A673 (cell line): ENCODE measurements at places on chromosomes 4 and X. TPM values are rescaled to one million over a fixed set of nuclear protein-coding genes. Genes with fewer than 3 reads are reported as not detected.

DNA sequence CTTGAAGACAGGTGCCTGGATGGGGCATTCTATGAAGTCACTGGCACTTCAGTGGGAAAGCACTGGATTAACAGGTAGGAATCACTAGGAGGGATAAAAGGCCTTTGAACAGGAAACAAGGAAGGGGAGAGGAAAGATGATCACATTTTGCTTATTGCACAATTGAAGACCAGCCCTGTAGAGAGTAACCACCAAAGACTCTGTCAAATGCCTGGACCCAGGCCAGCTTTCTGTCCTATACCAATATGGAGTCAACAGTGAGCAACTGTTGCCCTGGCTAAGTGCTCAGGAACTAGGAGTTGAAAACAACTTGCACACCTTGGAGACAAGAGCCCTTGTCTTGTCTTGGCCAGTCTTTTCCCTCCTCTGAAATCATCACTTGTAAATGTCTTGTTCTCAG lies 14.1 kb upstream of the RTL3 start:
- DNase-seq: no peak
- H3K4me1 ChIP-seq: no peaks in the 10 kb centered on the region
- H3K36me3 ChIP-seq: no peaks in the 10 kb centered on the region

Gene SPANXN3
- not detected in 2 replicates for total RNA-seq

DNA sequence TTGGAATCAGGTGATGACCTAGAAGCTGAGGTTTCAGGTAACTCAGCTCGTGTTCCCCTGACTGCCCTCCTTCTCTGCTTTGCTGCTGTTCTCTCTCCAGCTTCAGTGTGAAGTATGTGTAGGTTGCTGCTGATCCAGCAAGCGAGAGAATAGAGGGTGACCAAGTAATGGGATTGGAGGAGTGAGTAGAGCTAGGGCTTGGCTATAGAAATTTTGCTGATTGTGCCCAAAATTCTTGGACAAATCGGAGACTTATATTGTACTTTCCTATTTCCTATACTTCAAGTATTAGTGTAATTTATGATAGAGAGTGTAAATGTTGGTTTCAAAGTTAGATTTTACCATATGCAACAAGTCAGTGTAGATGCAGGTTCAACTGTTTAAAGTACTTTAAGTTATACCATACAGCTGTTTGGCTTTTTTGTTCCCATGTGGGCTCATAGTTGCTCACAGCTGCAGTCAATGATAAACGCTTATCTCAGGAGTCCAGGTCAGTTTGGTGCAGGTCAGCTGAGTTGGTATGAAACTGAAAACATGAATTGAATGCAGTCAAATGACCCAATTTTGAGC lies 48.0 kb downstream of the RAPGEF2 start:
- DNase-seq: no peak
- H3K27ac ChIP-seq: no peak overlapping the region
- H3K4me3 ChIP-seq: no peak overlapping the region
- no peaks in the 10 kb centered on the region for H3K4me1 ChIP-seq
- H3K36me3 ChIP-seq: no peaks in the 10 kb centered on the region
- H3K27me3 ChIP-seq: no peaks in the 10 kb centered on the region

Gene ENPEP
- total RNA-seq: 8.4 and 13.2 TPM in 2 replicates

DNA sequence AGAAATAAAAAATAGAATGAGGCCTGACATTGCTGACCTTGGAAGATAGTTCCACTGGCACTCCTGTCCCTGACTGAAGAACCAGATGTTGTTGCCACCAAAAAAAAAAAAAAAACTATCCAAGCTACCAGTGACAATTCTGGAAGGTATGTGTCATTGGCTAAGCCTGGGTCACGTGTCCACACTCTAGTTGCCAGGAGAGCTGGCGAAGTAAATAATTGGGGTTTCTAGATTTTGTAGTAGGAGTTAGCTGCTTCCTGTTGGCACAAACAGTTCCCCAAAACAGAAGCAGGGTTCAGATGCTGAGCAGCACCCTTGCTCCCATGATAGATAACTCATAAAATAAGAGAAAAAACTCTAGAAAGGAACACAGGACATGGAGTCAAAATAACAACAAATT lies 20.5 kb downstream of the MND1 start:
- H3K4me3 ChIP-seq: no peak overlapping the region
- H3K4me1 ChIP-seq: no peaks in the 10 kb centered on the region
- H3K27me3 ChIP-seq: no peaks in the 10 kb centered on the region
- H3K27ac ChIP-seq: no peak overlapping the region

Gene ARHGEF6
- 11.4 and 16.3 TPM in 2 replicates for total RNA-seq

Gene DDIT4L
- 0.15 and 0.26 TPM in 2 replicates for total RNA-seq

Gene HDX
- not detected in 2 replicates for total RNA-seq

Gene PLAC1
- total RNA-seq: 0.43 and 0.87 TPM in 2 replicates

GRCh38 chr4:119490335-119490734 lies 138.3 kb downstream of the PDE5A start:
- H3K27me3 ChIP-seq: no peaks in the 10 kb centered on the region
- H3K4me1 ChIP-seq: no peaks in the 10 kb centered on the region
- peak; percentile 39 for DNase-seq
- peaks cover 9% of the 10 kb centered on the region for H3K36me3 ChIP-seq
- H3K27ac ChIP-seq: no peak overlapping the region

DNA sequence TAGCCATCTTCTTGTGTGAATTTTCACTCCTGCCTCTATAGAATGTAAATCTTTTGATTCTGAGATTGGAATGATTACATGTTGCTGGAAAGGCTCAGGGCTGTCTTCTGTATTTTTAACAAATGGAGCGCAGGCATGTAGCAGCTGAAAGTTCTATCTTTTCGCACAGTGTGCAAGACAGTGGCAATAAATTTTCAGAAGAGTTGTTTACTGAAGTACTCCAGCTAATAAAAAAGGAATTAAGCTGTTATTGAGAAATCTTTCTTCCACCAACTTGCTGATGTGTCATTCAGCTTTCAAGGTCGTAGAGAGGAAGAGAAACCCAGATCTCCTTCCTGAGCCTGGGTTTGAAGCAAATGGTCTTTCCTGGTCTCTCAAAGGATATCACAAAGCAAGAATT lies 122.0 kb upstream of the PUDP start:
- H3K36me3 ChIP-seq: no peaks in the 10 kb centered on the region
- no peak for DNase-seq
- no peak overlapping the region for H3K27ac ChIP-seq
- H3K4me1 ChIP-seq: no peaks in the 10 kb centered on the region

Gene DHX15
- total RNA-seq: 201 and 229 TPM in 2 replicates

DNA sequence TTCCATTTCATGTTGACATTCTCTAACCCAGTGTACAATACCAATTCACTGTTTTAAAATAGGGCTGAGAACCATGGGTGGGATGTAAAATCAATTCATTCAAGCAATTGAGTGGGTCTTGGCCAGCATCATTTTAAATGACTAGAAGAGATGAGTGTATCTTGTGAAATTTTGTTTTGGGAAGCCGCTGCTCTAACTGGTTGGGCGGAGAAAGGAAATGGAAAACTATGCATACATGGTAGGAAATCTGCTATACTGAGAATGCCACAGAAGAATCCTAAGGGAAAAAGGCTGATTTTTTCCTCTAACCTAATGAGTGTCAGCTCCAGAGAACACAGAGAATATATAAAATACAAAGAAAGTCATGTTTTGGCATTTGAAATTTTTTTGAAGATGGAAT lies 54.8 kb upstream of the DCLK2 start:
- no peak for DNase-seq
- H3K27ac ChIP-seq: no peak overlapping the region
- H3K4me1 ChIP-seq: no peaks in the 10 kb centered on the region
- no peak overlapping the region for H3K4me3 ChIP-seq

Gene ANOS1
- 0.06 and 0.07 TPM in 2 replicates for total RNA-seq

GRCh38 chr4:6331018-6331417 lies 61.4 kb downstream of the WFS1 start:
- no peak overlapping the region for H3K27ac ChIP-seq
- no peaks in the 10 kb centered on the region for H3K36me3 ChIP-seq
- peaks cover 33% of the 10 kb centered on the region for H3K27me3 ChIP-seq
- H3K4me1 ChIP-seq: no peaks in the 10 kb centered on the region

Gene FHIP1A
- total RNA-seq: 0.13 and 0.31 TPM in 2 replicates

- DNase-seq: no peak
- no peak overlapping the region for H3K27ac ChIP-seq
- no peaks in the 10 kb centered on the region for H3K36me3 ChIP-seq
- no peak overlapping the region for H3K4me3 ChIP-seq
- no peaks in the 10 kb centered on the region for H3K27me3 ChIP-seq
Observed at GRCh38 chr4:93759506-93759905, 69.0 kb upstream of the ATOH1 start.

Gene NDST4
- 32.8 and 38.9 TPM in 2 replicates for total RNA-seq

- no peak for DNase-seq
- no peaks in the 10 kb centered on the region for H3K4me1 ChIP-seq
- H3K36me3 ChIP-seq: no peaks in the 10 kb centered on the region
- H3K27me3 ChIP-seq: no peaks in the 10 kb centered on the region
- no peak overlapping the region for H3K27ac ChIP-seq
Observed at GRCh38 chr4:142021761-142022160, 385.4 kb downstream of the IL15 start.

Gene TEC
- 6.8 and 6.9 TPM in 2 replicates for total RNA-seq

Gene NSUN7
- total RNA-seq: 0.90 and 1.1 TPM in 2 replicates

Gene ADH1B
- total RNA-seq: not detected in 2 replicates

Gene CYBB
- total RNA-seq: 0.22 TPM in 1 of 2 replicates, not detected in the other

Gene FABP2
- total RNA-seq: not detected in 2 replicates

- H3K36me3 ChIP-seq: no peaks in the 10 kb centered on the region
- no peaks in the 10 kb centered on the region for H3K27me3 ChIP-seq
- no peak overlapping the region for H3K4me3 ChIP-seq
- no peak overlapping the region for H3K27ac ChIP-seq
Observed at GRCh38 chrX:94850811-94851210, 1176.8 kb downstream of the FAM133A start.

Gene RPL34
- 855 and 932 TPM in 2 replicates for total RNA-seq

DNA sequence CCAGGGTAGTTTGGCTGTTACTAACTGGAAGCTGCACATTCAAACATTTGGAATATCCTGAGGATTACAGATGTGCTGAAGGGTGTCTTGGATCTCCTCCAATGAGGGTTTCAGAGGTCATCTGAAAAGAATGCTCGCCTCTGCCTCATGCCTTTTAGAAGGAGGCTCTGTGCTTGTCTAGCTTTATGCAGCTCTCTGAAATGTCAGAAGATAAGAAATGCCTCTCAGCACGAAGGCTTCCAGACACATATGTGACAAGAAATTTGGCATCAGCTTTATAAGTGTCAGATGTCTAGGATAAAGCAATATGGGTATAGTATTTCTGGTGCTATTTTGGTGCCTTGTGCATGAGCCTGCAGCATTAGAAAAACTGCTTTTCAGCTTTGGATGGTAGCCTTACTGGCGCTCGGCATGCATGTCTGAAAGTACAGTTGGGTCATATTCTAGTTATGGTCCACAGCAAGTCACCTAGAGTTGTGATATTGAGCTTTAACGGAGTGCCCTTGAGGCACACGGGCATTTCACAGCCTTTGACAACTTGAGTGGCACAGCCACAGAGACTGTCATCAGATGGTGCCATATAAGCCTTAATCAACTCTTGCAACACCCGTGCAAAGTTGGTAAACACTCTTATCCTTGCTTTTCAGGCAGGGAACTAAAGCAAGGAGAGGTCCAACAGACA lies 70.8 kb upstream of the PGRMC2 start:
- H3K36me3 ChIP-seq: no peaks in the 10 kb centered on the region
- H3K27me3 ChIP-seq: no peaks in the 10 kb centered on the region
- H3K4me3 ChIP-seq: no peak overlapping the region

- no peaks in the 10 kb centered on the region for H3K4me1 ChIP-seq
- H3K27ac ChIP-seq: no peak overlapping the region
- no peak overlapping the region for H3K4me3 ChIP-seq
- no peaks in the 10 kb centered on the region for H3K27me3 ChIP-seq
- no peaks in the 10 kb centered on the region for H3K36me3 ChIP-seq
Observed at GRCh38 chrX:17053502-17053901, 107.0 kb downstream of the REPS2 start.

GRCh38 chr4:127782275-127783025 lies at the start of gene HSPA4L:
TSS of gene HSPA4L (plus strand) at chr4:127782322. CDS start at chr4:127782551, 229 bp downstream.
- DNase-seq: peak; percentile 56
- peak within 1 kb of the TSS; percentile 63 for H3K4me3 ChIP-seq
- H3K27me3 ChIP-seq: peaks cover 29% of the 10 kb centered on the region
- no peaks in the 10 kb centered on the region for H3K36me3 ChIP-seq
- peak within 1 kb of the TSS; percentile 54 for H3K27ac ChIP-seq
- no peaks in the 10 kb centered on the region for H3K4me1 ChIP-seq

Gene AADAT
- 5.4 and 5.6 TPM in 2 replicates for total RNA-seq

Gene IGFBP7
- not detected in 2 replicates for total RNA-seq

- no peaks in the 10 kb centered on the region for H3K27me3 ChIP-seq
- H3K36me3 ChIP-seq: no peaks in the 10 kb centered on the region
- no peak overlapping the region for H3K27ac ChIP-seq
- H3K4me3 ChIP-seq: peak overlapping the region; percentile 34
- H3K4me1 ChIP-seq: no peaks in the 10 kb centered on the region
Observed at GRCh38 chrX:118839334-118839958, 15.8 kb downstream of the ZCCHC12 start.

GRCh38 chr4:11602606-11603340 lies 174.1 kb upstream of the HS3ST1 start:
- H3K4me1 ChIP-seq: no peaks in the 10 kb centered on the region
- H3K27me3 ChIP-seq: no peaks in the 10 kb centered on the region
- no peak overlapping the region for H3K4me3 ChIP-seq

DNA sequence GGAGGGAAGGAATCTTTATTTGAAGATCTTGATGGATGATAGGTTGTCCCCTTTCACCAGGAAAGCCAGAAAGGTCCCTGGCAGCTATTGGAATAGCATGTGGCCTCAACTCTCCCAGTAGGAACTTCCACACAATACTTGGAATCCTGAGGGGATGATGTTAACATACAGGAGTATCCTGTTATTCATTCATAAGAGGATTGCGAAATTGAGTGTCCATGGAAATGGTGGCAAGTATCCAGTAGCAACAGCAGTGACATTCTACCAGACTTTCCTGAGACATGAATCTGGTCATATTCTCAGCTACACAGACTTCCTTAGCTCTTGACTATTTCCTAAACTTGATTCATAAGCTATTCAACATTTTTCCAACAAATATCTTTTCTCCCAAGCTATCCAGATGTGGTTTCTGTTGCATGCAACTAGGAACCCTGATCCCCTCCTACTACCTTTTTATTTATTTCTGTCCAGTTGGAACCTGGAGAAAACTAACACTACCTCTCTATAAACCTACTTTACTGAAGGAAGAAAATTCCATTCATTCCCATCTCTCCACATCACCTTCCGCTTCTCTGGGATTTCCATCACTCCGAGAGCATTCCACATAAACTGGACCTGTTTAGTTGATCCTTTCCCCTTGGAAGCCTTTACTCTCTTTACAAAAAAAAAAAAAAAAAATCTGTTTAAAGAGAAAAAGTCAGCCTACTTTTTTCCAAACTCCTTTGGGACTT lies 101.8 kb downstream of the ANXA5 start:
- no peaks in the 10 kb centered on the region for H3K4me1 ChIP-seq
- no peak overlapping the region for H3K4me3 ChIP-seq
- H3K27ac ChIP-seq: no peak overlapping the region
- no peaks in the 10 kb centered on the region for H3K27me3 ChIP-seq

GRCh38 chrX:139905051-139905450 lies 27.8 kb downstream of the ATP11C start:
- H3K27me3 ChIP-seq: no peaks in the 10 kb centered on the region
- no peak overlapping the region for H3K4me3 ChIP-seq
- no peaks in the 10 kb centered on the region for H3K4me1 ChIP-seq
- no peaks in the 10 kb centered on the region for H3K36me3 ChIP-seq
